ENCODE measurements at places on chromosomes 3 and 15.

- DNase-seq = no peak
Observed at GRCh38 chr15:40245666-40246450, 7.0 kb downstream of the PAK6 start.

- no peak for DNase-seq
Observed at GRCh38 chr15:55586808-55587207, 1.3 kb downstream of the PYGO1 start.

DNA sequence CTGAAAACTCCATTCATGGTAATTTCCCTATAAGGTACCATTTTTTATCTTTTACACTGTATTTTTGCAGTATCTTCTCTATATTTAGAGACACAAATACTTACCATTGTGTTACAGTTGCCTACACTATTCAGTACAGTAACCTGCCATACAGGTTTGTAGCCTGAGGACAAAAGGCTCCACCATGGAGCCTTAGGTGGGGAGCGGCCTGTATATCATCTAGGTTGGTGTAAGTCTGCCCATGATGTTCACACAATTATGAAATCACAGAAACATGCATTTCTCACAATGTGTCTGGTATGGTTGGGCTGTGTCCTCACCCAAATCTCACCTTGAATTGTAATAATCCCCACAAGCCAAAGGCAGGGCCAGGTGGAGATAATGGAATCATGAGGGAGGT is 43.9 kb upstream of the LYSMD4 start:
- no peak for DNase-seq

- no peak for DNase-seq
Observed at GRCh38 chr3:8481380-8481779, 20.2 kb upstream of the LMCD1 start.

DNA sequence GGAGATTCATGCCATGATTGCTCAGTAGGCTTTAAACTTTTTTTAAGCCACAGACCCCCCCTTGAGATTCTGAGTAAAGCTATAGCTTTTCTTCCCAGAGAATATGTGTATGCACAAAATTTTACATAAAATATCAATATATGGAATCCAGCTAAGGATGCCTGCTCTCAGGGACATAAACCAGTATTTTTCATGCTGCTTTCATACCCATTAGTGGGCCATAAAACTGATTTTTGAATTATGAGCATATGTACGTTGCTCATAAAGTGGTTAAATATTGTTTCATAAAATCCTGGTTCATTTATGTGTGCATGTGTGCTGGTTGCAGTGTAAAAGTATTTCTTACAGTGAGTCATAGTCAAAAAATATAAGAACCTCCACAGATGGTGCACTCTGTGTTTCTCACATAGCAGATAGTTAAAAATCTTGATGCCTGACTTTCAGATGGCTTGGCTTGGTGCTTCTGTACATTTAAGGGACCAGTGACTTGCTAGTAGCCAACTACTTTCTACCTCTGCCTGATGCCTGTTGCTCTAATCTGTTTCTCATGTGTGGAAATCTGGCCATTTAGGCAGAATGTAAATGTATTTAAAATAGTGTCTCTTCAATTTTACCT is 71.9 kb downstream of the ARHGEF26 start:
- DNase-seq = no peak

DNA sequence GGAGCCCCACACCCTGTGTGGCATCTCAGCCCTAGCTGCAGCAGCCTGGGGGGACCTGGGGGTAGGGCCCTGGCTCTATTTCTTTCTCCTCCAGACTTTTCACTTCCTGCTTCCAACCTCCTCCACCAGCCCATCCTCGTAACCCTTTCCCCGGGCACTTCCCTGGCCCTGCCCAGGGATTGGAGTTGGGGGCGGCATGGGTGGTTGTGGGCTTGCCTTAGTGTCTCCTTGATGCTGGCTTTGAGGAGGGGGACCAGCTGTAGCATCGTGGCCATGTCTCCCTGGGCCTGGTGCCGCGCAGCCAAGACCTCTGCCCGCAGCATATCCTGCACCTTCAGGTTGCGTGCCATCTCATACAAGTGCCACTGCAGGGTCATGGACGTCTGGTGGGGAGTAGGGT is 28.1 kb downstream of the CYP11A1 start:
- no peak for DNase-seq

DNA sequence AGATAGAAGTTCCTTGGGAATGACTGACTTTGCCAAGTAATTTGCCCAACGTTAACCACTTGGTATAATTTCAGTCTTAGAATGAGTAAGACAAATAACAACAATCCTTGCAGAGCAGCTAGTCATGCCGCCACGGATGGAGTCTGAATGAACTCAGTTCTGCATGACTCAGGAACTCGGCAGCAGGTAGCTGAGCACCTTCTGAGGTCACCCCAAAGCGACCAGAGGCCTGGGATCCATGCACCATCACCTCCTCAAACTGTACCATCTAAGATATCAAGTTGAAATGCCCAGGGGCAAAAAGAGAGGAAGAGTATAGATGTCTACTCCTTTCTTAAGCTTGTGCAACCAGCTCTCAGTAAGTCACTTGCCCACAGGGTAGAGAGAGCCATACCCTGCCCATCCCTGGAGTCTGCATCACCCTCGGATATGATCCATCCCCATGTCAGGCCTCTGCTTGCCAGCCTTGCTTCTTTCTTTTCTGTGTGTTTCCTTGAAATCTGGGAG is 8.5 kb upstream of the CDCP1 start:
- DNase-seq = no peak

DNA sequence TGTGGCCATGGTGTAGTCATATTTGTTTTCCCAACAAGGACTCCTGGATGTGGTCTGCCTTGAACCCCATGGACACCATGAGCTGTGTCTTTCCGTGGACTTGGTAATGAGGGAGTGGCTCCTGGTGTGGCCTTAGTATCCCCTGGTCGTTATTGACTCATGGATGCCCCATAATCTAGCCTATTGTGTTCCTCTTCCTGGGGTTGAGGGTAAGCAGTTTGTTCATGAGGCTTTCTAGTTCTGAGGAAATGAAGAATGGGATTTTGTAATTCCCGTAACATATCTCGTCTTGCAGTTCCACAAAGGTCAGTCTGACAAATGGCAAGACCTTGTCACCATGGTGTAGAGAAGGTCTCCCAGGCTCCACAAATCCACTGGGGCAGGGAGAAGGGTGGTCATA is 22.6 kb downstream of the RAB7A start:
- no peak for DNase-seq
